Pons (tissue), 1 donor: ENCODE measurements at places on chromosomes 11 and 22.

- DNase-seq: no peak
Observed at GRCh38 chr11:126832387-126832786, 168.2 kb downstream of the KIRREL3 start.

GRCh38 chr22:29306175-29306834 is at the start of gene GAS2L1:
Gene GAS2L1 (plus strand): TSS chr22:29306650. CDS start chr22:29308106, 1,456 bp downstream.
- peak; percentile 50 for DNase-seq

DNA sequence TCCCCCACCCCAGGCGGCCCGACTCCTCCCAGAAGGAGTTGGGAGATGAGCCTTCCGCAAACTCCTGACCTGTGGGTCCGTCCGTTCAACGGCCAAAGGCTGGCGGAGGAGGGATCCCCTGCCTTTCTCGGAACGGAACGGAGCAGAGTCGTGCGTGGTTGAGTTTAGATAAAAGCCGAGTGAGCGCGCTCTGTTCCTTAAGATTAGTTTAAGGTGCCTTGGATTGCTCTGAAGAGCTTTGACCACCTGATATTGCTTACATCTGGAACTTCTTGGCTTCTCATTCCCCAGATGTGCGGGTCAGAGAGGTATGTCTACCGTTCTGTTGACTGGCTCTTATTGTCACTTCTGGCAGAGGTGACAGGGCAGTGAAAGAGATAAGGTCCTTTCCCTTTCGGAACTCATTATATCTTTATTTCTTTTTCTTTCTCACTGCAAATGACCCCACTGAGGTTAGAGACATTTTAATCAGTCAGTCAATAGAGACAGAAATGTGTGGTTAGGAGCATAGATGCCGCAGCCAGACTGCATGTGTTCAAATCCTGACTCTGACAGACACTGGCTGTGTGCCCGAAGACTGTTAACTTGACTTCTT is at the start of gene TRIM6:
Gene TRIM6, plus strand, starts transcription at position 31 of the 595 bp plus-strand sequence. Its CDS starts 261 bp downstream, at position 292.
- DNase-seq: no peak

DNA sequence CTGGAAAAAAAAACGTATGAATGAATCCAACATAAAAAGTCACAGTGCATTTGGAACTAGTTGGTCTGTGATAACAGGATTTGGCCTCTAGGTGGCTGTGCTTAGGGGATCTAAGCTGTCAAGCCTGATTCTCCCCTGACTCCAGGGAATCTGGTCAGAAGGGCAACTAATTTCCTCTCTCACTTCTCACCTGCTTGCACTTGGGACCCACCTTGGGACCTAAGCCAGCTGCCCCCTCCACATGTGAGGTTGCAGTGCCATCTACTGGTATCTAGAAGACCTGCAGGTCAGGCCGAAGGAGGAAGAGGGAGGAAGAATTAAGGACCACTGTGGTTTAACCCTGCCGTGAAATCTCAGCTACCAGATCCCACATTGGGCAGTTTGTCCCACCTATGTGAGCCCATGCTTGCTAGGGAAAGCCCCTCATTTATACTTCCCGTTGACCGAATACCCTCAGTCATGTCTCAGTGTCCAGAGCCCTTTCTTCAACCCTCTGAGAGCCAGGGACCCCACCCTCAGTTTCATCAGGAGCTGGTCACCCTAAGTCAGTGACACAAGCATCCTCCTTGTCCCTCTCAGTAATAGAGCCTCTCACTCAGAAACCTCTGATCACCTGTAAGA is 33.2 kb upstream of the CAVIN3 start:
- DNase-seq: peak; percentile 45

- DNase-seq: no peak
Observed at GRCh38 chr11:8735094-8735493, 52.5 kb downstream of the RPL27A start.

GRCh38 chr22:17217179-17217578 is 2.1 kb downstream of the ADA2 start:
- DNase-seq: no peak

DNA sequence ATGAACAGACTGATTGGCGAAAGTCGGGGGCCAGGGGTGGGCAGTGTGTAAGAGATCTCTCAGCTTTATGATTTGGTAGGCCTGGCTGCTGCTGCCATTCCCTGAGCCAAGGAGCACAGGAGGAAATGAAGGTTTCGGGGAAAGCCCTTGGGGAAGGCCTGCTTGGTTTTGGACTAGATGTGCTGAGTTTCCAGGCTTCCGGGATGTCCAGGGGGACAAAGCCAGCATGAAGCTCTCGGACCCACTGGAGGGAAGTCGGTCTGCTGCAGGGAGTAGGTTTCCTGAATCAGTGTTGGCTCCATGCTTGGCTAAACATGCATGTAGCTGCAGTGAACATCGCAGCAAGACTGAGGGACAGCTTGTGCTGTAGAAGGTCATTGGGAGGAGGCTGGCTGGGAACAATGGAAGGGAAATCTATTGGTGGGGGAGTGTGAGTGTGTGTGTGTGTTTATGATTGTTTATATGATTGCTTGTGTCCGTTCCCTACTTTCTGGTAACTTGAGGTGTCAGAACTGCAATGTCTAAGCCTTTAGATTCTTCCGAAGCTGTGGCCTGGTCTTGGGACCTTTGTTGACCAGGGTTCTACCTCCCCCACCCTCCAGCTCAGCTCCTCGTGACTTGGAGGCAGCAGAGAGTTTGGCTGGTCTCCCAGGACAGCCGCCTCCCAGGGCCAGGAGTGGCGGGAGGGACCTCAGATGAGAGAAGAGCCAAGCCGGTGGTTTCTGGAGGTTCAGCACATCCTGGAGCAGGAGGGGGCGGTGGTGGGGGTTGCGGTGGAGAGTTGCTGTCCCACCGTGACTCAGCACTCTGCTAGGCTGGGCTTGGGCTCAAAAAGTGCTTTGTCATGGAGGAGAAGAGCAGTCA is 4.0 kb upstream of the FTH1 start:
- DNase-seq: peak; percentile 97

DNA sequence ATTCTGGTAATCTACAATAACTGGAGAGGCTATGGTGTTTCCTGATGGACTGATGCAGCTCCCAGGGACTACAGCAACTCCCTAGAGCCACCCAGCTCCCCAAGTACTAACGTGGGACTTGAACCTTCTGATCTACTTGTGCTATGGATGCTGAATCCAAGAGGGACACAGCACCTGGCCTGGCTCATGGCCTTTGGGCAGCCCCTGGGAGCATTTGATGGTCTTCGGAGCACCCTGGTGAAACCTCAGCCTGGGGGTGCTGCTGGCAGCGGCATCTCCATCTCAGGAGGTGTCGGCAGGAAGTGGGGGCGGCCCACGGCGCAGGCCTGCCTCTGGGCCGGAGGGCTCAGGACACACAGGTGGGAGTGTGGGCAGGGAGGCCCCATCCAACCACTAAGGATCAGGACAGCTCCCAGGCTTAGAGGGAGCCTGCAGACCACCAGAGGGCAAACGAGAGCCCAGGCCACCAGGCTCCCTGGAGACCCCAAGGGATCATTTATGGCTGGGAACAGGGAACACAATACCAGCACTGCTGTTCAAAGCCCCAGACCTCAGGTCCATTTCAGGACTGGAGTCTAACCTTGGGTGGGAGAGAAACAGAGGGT is 8.7 kb downstream of the EHD1 start:
- no peak for DNase-seq

DNA sequence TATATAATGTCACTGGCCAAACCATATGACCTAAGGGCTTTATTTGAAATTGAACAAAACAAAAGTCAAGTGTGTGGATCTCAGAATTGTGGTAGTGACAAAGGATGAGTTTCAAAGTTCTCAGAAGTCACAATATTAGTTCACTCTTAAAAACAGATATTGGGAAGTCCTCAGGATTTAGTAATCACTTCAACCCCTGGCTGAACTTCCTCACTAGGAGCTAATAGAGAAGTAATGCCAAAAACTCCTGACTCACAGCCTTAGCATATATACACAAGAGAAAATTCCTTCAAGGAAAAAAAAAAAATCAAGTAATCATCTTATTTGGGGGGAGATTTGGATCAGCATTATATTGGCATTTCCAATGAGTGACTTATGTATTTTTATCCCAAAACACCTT is 75.6 kb upstream of the APOA1 start:
- no peak for DNase-seq

DNA sequence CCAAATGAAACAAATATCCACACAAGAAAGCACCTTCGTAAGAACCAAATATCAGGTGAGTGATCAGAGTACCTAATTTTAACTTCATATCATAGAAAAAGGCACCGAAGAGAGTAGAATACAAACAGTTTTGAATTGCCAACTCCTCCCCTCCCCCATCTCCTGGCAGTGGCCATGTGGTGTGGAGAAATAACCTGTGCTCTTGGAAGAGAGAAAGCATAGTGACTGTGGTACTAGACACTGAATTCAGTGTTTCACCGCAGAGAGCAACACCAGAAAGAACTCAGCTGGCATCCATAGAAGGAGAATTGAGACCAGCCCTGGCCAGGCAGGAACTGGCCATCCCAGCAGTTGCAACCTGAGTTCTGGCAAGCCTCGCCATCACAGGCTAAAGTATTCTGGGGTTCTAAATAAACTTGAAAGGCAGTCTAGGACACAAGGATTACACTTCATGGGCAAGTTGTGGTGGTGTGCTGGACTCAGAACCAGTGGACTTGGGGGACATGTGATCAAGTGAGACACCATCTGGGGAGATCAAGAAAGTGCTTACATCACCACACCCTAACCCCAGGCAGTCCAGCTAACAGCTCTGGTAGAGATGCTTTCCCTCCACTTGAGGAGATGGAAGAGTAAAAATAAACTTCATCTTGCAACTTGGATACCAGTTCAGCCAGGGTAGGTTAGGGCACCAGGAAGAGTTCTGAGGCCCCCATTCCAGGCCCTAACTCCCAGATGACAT is 1003.2 kb downstream of the NTM start:
- DNase-seq: no peak
